ENCODE measurements at places on chromosomes 2 and 18.

DNA sequence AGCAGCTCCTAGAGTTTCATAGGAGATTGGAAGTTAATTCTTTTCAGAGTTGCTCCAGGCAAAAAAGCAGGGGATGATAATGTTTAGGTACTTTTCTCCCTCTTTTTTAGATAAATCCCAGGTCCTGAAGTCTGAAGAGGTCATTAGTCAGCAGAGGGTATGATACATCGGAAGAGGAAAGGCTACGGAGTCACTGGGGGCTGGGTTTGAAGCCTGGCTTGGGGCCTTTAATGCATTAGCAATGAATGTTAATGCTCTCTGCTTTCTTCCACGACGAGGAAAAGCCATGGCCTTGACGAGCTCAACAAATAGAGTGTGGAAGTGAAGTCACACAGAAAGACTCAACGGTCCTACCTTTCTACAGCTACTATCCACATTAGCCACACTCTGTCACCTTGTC, 235.1 kb downstream of the NCKAP5 start:
- DNase-seq, result no peak

DNA sequence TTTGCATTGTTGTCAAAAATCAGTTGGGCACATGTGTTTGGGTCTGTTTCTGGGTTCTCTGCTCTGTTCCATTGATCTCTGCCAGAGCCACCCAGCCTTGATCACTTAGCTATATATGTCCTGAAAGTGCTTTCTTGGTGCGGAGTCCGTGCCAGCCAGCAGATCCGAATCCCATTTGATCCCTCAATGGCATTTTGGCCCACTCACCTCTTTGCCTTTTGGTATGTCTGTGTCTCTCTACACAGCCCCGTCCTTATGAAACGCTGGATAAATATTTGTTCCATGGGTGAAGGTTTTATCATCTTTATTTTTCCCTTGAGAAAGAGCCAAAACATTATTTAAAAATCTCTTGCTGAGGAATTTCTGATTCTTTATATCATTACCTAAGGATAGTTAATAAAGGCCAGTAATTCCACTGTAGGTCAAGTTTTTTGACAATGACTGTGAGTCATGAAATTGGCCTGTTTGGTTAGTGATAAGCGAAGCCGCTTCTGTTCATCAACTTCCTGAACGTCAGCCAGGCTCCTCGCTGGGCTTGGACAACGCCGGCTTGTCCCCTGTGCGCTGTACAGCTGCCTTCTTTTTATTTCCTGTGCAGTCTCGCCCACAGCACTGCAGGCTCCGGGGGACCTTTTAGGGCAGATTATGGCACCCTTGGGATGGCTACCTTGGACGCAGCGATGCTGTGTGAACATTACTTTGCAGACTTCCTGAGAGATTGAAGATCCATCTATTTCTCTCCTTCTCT, 24.9 kb downstream of the MTCL1 start:
- no peak for DNase-seq

- DNase-seq, result no peak
Observed at GRCh38 chr2:39215545-39215944, 28.2 kb downstream of the CDKL4 start.

- no peak for DNase-seq
Observed at GRCh38 chr2:162704496-162704895, 134.1 kb downstream of the KCNH7 start.

DNA sequence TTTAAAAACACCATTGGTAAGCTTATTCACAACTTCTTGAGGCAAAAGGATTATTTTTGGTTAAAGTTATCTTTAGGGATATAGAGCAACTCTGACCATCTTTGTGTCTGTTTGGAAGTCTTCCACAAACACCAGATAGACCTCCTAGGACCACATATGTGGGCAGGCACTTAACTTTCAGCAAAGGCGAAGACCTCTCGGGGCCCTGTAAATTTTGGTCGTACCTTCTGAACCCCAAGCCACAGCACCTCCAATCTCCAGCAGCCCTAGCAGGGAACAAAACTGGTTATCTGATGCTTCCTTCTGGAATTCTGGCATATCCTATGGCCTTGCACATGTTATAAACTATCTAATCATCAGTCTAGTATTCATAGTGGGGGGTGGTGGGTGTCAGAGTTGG, 114.8 kb downstream of the MBD5 start:
- DNase-seq, result no peak

GRCh38 chr2:38836791-38837190, 38.9 kb downstream of the DHX57 start:
- no peak for DNase-seq

DNA sequence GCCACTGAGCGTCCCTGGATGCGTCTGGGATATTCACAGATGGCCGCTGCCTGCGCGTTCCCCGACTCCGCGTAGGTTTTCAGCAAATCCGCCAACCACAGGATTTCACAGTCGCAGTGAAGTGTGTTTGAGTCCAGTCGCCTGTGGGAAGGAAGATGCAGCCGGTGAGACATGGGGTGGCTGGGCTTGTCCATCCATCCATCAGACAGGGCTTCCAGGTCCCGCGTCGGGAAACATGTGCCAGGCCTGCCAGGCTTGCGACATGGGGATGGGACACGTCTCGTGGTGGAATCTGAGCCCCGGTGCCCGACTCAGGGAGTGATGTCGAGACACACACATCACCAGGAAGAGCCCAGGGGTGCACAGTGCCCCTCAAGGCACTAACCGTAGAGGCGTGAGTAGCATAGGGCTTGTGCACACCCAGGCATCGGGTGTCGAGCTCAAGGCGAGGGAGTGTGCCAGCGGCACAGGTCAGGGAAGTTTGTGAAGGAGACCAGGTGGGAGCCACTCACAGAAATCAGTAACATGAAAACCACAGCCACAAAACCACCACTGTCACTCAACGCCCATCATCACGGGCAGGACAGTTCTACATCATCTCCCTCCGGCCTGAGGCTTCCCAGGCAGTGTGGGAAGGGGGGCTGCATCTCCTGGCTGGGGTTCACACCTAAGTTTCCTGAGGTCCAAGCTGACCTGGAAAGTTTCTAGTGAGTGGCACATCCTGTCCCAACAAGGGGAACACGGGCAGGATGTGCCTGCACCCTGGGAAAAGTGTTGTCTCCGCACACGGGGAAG, 63.9 kb downstream of the PXDN start:
- no peak for DNase-seq

- DNase-seq, result peak; percentile 44
Observed at GRCh38 chr18:44325903-44326635, 354.6 kb upstream of the SETBP1 start.

GRCh38 chr18:5519448-5520298, 24.1 kb downstream of the EPB41L3 start:
- DNase-seq, result no peak

DNA sequence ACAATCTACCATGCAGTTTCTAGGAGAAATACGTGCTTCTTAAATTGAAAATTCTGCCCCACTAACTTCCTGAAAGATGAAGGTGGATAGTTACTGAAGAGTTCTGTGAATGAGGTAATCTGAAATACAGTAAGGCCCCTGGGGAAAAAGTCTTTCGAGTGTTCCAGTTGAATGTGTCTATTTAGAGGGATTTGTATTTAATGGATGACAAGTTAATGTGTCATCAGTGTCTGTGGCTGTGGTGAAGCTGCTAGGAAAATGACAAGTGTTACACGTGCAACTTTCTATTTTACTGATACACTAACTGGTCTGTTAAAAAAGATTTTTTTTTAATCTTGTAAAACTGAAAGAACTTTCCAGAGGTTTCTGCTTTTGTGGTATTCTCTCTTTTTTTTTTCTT, 384.6 kb downstream of the STK39 start:
- no peak for DNase-seq

DNA sequence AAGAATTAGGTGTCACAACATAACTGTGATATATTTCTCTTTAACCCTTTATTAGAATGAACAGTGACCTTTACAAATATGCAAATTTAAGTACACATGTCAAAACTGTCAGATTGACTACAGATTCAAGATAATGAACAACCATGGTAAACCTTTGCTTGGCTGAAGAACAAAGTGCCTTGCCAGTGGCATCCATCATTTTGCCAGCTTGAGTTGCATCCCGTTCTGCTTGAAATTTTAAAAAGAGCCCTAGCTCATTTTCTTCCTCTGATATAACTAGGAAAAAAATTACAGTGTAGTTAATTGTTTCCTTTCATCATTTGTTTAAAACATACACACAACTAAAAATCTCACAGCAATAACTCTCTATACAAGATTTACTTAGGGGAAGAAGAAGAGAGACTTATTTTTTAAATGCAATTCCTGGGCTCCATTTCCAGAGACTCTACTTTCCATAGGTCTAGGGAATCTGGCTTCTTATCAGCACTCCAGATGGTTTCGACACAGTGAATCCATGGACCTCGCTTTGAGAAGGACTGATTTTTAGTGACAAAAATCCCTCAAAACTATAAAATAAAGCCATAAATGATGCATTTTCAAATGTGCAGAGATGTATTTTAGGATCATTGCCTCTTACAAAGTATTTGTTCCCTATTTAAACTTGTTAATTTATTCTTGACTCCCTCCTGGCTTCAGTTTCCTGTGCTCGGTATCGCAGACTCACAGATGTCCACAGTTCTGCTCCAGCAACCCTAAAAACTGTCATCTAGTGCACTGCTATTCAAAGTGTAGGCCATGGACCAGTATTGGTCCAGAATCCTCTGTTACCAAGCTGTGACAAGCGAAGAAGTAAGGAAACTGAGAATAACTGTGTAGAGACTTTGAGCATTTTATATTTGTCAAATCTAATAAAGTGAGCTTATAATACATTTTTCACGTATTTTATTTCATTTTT, 50.1 kb downstream of the ICA1L start:
- DNase-seq, result no peak

DNA sequence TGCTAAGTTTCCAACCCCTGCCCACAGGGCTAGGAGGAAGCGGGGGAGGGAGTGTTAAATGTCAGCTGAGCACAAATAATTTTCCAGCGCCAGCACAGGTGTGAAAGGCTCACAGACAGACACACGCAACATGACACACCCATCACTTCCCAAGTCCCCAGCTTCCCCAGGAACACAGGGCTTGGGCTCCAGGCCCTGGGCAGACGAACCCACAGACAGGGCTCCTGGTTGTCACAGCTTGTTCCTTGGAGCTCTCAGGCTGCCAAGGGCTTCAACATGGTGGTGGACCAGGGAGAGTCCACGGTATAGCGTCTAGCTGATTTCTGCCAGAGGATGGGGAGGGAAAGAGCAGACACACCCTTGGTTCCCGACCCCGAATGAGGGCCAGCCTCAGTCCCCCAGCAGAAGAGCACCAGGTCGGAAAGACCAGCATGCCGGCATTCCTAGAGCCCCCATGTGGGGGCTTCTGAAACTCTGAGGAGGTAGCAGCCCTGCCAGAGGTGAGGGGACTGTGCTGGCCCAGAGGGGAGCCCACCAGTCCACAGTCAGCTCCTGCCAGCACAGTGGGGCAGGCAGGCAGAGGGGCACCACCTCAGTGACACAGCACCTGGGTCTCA, 1.9 kb downstream of the DUSP2 start:
- no peak for DNase-seq

- DNase-seq, result no peak
Observed at GRCh38 chr2:60383401-60384143, 169.9 kb downstream of the BCL11A start.

DNA sequence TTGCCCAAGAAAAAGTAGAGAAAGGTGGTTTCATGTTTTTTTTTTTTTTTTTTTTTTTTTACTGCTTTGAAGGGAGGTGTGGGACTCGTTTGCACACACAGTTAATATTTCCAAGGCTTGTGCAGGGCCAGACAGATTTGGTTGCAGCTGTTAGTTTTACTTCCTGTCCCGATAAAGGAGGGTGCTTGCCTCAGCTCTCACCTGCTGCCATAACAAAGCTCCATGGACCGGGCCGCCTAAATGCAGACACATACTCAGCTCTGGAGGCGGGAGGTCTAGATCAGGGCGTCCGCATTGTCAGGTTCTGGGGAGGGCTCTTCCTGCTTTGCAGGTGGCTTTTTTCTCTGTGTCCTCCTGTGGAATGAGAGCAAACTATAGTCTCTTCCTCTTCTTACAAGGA, 69.9 kb downstream of the ODC1 start:
- peak; percentile 33 for DNase-seq

GRCh38 chr2:26568076-26568890, 72.9 kb downstream of the CIB4 start:
- DNase-seq, result no peak

- no peak for DNase-seq
Observed at GRCh38 chr18:4400911-4401310, 54.2 kb downstream of the DLGAP1 start.
